Cerebellar nuclear complex (tissue), 1 donor: ENCODE measurements at places on chromosomes 6 and 20.

GRCh38 chr6:148342350-148343046 is at the start of gene SASH1:
Gene SASH1, plus strand, starts transcription at chr6:148342838. Its CDS starts 230 bp downstream, at chr6:148343068.
- no peak for DNase-seq

DNA sequence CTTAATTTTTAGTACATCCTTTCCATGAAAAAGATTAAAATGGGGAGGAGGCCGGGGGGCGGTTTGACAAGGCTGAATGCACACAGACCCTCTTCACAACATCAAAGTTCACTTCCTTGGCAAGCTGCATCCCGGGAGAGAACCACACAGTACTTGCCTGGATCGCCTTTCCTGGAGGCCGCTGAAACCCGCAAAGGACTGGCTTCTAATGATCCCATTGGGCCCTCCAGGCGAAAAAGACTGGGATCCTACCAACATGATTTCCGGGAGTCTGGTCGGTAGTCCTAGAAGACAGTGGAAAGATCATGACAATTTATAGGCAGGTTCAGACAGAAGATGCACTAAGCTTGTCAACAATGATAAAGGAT is 60.2 kb downstream of the RIPOR2 start:
- no peak for DNase-seq

- no peak for DNase-seq
Measured at GRCh38 chr6:136230219-136230853, 19.8 kb downstream of the MTFR2 start.

GRCh38 chr6:138492113-138492512 is 7.2 kb downstream of the NHSL1 start:
- no peak for DNase-seq

DNA sequence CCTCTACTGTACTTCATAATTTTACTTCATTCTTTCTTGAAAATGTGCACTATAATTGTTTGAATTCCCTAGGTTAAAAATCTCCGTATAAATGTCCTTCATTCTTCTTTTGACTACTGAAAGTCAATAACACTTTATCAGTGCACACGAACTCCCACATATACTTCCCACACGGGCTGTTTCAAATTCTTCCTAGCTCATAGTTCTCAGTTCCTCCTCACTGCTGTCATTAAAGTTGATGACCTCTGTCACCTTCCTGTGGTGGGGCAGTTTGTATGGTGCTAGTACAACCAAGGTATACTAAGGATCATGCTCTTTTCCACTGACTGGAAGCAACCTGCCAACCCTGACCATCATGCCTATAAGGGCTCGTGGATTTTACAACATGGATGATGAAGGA is 40.0 kb upstream of the CD2AP start:
- DNase-seq, result no peak

GRCh38 chr6:151502499-151502898 is 8.7 kb downstream of the CCDC170 start:
- DNase-seq, result no peak

- DNase-seq, result no peak
Measured at GRCh38 chr6:125789167-125789566, 1.6 kb upstream of the NCOA7 start.

DNA sequence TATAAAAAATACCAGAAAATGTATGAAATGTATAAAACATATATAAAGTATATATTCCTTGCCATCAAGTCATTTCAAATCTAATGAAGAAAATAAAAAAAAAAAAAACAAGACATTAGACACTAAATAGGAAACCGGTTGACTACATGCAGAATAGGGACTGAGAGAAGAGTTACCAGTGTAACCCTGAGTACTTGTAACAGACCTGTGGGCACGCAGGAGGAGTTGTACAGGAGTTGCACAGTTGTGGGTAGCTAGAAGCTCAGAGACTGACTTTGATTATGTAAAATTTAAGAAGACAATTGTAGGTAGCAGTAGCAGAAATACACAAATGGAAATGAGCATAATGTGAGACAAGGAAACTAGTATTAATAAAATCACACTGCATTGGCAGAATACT is 112.4 kb upstream of the DST start:
- no peak for DNase-seq

- DNase-seq, result no peak
Measured at GRCh38 chr20:49557449-49557848, 10.5 kb downstream of the PTGIS start.

DNA sequence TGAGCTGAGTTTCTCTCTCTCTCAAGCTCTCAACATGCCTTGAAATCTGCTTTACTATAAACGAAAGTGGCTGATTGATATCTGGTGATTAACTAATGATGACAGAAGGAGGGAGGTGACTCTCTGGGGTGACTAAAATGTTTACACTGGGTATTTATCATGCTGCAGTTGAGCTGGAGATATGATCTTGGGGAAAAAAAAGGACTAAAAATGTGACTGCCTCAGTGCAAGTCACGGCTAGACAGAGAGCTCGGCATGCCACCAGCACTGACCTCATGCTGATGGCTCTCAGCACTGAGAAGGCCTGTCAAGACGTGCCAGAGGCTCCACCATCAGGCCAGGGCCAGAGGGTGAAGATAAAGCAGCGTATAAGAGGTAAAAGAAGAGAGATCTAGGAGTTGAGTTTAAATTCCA is 103.1 kb upstream of the SPACA1 start:
- peak; percentile 2 for DNase-seq

DNA sequence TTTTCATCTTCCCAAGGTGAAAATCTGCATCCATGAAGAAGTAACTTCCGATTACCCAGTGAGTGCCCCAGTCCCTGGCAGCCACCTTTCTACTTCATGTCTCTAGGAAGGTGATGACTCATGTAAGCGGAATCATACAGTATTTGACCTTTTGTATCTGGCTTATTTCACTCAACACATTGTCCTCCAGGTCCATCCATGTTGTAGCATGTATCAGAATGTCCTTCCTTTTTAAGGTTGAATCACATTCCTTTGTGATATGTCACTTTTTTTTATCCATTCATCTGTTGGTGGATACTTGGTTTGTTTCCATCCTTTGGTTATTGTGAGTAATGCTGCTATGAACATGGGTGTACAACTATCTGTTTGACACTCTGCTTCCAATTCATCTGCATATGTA is 176.3 kb upstream of the CDYL start:
- no peak for DNase-seq

- no peak for DNase-seq
Measured at GRCh38 chr20:21361266-21361665, 36.1 kb downstream of the NKX2-4 start.

GRCh38 chr6:114785235-114786127 is 442.7 kb upstream of the HS3ST5 start:
- no peak for DNase-seq

DNA sequence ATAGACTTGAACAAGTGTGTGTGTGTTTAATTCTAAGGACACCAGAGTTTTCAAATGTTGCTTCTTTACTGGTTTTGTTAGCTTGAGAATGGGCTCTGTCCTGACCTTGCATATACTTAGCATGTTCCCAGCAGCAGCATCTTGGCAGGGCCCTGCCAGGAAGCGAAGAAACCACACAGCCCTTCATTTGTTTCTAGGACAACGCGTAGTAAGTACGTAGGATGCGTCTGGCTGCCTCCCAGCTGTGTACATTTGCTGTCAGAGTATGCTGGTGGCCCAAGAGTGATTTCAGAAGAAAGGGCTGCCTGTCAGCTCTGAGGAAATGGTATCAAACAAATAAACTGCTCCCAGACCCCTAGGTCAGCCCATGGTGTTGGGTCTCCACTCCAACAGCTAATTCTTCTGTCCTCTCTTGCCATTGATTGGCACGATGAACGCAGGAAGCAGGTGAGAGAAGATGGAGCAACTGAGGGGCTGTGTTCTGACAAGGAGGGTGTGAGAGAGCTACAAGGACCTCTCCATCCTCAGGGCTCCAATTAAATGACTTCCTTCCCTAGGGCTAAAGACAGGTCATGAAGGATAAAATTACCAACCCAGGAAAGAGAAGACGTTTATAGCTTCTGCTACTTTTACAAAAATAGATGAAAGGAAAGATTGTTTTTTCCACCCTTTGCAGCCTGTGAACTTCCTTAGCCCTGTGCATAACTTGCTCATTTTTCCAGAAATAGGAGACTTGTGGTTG is 55.9 kb upstream of the HDDC2 start:
- DNase-seq, result no peak

DNA sequence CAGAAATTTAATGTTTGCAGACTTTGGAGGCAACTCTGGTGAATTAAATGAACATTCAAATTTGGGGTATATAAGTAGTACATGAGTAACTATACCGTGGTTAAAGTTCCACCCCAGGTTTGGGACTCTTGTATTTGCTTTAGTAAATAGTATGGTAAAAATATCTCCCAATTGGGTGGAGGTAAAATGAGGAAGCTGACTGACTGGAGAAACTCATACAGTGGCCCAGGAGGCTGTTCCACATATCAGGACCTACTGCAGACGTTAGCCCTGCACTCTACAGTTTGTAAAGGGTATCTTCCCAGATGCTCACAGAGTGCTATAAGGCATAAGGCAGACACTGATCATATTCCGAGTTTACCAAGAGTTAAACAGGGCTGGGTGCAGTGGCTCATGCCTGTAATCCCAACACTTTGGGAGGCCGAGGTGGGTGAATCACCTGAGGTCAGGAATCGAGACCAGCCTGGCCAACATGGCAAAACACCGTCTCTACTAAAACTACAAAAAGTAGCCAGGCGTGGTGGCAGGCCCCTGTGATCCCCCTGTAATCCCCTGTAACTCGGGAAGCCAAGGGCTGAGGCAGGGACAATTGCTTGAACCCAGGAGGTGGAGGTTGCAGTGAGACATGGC is 53.7 kb downstream of the CPXM1 start:
- no peak for DNase-seq

GRCh38 chr6:170366248-170366960 is 59.8 kb downstream of the FAM120B start:
- DNase-seq, result no peak

DNA sequence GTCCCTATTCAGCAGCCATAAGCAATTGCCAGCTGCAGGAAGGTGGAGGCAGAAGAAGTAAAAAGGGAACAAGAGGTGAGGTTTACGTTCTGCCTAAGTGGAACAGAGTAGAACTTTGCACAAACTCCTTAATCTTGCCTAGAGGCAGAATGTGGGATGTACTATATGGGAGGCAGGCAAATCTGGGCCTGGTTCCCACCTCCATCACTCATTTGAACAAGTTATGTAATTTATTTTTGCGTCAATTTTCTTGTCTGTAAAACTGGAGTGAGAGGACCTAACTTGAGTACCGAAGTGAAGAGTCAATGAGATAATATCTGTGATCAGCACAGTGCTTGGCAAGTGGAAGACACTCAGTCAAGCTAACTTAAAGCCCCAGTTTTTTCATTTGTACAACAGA is 2.0 kb upstream of the TPBG start:
- no peak for DNase-seq

DNA sequence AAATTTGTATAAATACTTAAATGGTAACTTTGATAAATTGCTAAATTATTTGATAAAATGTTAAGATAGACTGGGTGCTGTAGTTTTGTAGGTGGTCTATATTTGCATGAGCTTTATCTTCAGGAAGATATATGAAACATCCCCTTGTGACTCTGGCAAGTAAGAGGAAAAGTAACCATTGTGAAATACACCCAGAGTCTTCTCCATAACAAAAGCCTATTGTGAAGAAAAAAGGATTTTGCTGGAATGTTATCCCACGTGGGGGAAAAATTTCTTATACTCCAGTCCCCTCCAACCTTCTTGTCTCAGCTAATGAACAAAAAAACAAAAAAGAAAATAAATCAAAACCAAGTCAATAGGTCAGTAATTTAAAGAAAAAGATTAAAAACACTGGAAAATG is 600.7 kb downstream of the HDGFL1 start:
- no peak for DNase-seq

DNA sequence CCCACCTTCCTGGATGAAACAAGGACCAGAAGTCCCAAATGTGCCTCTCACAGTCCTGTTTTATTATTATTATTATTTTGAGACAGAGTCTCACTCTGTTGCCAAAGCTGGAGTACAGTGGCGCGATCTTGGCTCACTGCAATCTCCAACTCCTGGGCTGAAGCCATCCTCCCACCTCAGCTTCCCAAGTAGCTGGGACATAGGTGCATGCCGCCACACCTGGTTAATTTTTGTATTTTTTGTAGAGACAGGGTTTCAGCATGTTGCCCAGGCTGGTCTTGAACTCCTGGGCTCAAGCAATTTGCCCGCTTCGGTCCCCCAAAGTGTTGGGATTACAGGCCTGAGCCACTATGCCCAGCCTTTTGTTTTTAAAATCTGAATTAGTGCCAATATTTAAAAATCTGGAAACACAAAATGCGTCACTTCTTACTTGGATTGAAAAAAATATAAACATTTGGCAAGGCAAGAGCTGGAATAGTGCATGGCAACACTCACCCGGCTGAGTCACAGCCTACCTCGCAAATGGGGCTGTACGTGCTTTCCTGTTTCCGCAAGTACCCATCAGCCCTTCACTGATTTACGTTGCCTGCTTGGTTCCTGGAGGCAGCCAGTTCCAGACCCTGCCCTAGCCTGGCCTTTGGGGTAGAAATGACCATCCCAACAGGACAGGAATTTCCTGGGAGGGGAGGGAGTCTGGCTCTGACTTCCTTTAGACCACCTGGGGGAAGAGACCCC is 6.3 kb downstream of the SDCBP2 start:
- no peak for DNase-seq

- no peak for DNase-seq
Measured at GRCh38 chr6:16277101-16277981, 39.0 kb downstream of the GMPR start.

- DNase-seq, result no peak
Measured at GRCh38 chr6:117955684-117956256, 48.7 kb downstream of the SLC35F1 start.

DNA sequence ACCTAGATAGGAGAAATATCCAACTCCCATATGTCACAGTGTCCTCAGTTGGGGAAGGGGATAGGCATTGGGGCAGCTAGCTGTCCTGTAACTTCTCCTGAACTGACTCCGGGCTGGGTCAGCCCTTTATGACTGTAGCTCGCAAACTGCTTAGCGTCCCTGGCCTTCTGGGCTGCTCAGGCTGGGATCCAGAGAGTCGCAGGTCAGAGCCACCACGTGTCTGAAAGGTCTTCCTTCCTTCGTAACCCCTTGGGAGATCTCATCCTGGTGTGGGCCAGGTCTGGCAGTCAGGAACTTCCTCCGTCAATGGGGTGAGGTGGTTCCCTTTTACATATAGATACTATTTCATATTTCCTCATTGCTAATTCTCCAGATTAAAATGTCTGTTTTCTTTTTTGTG is 28.8 kb upstream of the HINT3 start:
- DNase-seq, result no peak

- no peak for DNase-seq
Measured at GRCh38 chr20:32462900-32463641, 104.9 kb downstream of the ASXL1 start.

GRCh38 chr6:134169871-134170486 is 117.6 kb upstream of the SLC2A12 start:
- DNase-seq, result no peak

DNA sequence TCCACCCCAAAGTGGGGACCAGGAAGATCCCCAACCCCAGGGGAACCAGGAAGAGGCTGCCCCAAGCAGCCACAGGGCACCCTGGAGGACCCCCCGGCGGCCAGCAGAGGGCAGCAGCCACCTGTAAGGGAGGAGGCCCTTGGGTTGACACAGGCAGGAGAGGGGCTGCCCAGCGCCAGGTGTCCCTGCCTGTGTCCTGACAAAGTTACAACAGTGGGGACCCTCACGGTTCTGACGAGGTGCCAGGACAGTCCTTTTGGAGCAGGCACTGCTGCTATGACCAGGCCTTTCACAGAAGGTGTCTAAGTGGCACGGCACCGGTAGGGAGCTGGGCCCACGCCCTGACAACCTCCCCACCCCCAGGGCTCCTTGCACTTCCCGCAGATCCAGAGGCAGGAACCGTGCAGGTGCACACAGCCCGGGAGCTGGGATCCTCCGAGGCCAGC is 176.7 kb downstream of the BMP7 start:
- no peak for DNase-seq
